GM12892 (cell line): ENCODE measurements at places on chromosomes 5 and 9.

DNA sequence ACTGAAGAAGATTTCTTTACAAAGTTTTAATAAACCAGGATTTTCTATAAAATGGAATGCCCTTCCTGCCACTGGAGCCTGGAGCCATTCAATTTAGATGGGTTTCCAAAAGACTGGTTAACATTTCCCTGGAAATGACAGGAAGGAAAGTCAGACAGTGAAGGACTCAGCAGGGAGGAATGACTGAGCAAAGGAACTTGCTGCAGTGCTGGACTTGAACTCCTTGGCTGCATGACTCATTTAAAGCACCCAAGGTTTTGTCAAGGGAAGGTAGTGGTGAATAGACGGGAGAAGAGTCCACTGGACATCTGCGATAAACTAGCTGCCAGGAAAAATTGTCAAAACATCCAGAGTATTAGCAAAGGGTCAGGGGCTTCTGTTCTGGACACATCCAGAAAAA, 163.8 kb upstream of the SLC28A3 start:
- DNase-seq = no peak

- no peak for DNase-seq
Observed at GRCh38 chr9:4792054-4792571, 631 bp upstream of the RCL1 start.

DNA sequence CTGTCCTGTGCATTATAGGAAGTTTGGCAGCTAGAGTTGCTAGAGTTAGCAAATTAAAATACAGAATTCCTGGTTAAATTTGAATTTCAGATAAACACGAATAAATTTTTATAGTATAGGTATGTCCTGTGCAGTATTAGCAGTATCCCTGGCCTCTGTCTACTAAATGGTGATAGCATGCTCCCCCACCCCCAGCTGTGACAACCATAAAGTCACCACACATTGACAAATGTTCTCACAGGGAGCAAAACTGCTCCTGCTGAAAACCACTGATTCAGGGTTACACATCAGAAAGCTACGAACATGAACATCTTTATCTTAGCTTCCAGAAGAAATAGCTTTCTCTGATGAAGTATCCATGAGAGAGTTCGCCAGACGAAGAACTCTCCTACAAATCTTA, 91.8 kb upstream of the CCDC112 start:
- no peak for DNase-seq

GRCh38 chr9:109894473-109894872, 114.5 kb downstream of the PALM2AKAP2 start:
- DNase-seq = no peak

- DNase-seq = no peak
Observed at GRCh38 chr5:66002415-66002814, 76.0 kb downstream of the ERBIN start.

GRCh38 chr5:115685490-115685889, 59.7 kb upstream of the TMED7 start:
- DNase-seq = no peak

- DNase-seq = no peak
Observed at GRCh38 chr5:64312491-64312890, 146.8 kb downstream of the RNF180 start.

DNA sequence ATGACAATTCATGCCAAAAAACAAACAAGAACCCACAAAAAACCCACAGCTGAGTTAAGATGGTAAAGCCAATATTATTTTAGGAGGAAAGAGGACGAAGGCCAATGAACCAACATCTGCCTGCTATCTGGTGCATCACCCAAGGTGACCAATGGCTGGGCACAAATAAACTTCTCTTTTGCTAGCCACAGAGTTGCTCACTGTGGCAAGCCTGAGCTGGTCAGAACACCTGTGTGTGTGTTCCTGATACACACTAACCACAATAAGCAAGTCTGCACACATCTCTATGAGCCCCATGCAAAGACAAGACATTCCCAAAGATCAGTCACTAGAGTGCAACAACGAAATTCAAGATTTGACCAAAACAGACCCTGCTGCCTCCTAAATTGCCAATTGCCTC, 63.1 kb downstream of the RNF38 start:
- no peak for DNase-seq
